Activated CD8-positive, alpha-beta memory T cell treated with anti-CD3 and anti-CD28 coated beads for 1 hour (primary cell): ENCODE measurements at places on chromosomes 3 and 15.

- no peak for DNase-seq
These were observed 114.9 kb downstream of the IQCH start for GRCh38 chr15:67369359-67369998.

GRCh38 chr3:19284974-19285373, 136.7 kb downstream of the KCNH8 start:
- no peak for DNase-seq

- no peak for DNase-seq
These were observed 7.1 kb downstream of the RAD51 start for GRCh38 chr15:40702077-40702476.

DNA sequence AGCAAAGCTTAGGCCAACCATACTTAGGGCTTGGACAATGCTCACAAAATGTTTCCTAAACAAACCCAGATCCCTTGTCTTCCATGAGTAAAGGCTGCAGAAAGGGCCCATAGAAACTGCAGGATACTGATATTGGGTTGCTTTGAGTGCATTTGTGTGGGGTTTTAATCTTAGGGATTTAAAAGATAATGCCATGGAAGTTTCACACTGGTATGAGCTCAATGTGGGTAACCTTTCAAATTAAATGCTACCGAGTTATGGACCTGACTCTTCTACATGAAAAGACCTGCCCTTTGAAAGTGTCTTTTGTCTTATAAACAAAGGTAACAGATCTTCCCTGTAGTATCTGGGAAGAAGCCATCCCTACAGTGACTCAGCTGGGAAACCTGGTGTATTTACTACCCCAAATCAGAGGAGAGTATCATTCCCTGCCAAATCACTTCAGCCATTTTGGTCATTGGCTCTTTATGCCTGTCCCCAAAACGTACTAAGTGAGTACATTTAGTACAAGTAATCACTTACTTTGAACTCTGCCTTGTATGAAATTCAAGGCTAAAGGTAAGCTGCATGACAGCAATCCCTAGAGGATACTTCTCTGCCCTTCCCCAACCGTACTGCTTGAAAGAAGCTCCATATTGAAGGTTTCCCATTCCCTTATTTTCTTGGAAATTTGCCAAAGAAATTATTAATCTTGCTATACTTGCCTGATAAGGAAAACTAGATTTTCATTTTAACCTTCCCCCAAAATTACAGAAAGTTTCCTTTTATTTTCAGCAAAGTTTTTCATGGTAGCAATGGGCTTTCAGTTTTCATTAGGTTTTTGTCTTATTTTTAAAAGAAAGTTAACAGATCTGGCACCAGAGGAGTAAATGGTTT, 7.2 kb downstream of the TM4SF1 start:
- DNase-seq: no peak

- DNase-seq: no peak
These were observed 56.5 kb downstream of the KY start for GRCh38 chr3:134594331-134594741.

GRCh38 chr3:169264711-169265110, 398.8 kb downstream of the MECOM start:
- no peak for DNase-seq
